ENCODE measurements at places on chromosomes 16 and 17. TPM values are rescaled to one million over a fixed set of nuclear protein-coding genes. Genes with fewer than 3 reads are reported as not detected.

Gene KRT24
- not detected for total RNA-seq

Gene KRTAP4-1
- total RNA-seq: 0.30 TPM

Gene IRX3
- 5.2 TPM for total RNA-seq

Gene CA7
- total RNA-seq: not detected

Gene TIGD7
- 1.4 TPM for total RNA-seq

Gene PDIA2
- total RNA-seq: 0.58 TPM

Data from A549 treated with DMSO at 1 μM for 4 hours (cell line).